ENCODE measurements at places on chromosomes 1 and 21. TPM values are rescaled to one million over a fixed set of nuclear protein-coding genes. Genes with fewer than 3 reads are reported as not detected.

The PLA2G2C gene
- not detected for total RNA-seq

DNA sequence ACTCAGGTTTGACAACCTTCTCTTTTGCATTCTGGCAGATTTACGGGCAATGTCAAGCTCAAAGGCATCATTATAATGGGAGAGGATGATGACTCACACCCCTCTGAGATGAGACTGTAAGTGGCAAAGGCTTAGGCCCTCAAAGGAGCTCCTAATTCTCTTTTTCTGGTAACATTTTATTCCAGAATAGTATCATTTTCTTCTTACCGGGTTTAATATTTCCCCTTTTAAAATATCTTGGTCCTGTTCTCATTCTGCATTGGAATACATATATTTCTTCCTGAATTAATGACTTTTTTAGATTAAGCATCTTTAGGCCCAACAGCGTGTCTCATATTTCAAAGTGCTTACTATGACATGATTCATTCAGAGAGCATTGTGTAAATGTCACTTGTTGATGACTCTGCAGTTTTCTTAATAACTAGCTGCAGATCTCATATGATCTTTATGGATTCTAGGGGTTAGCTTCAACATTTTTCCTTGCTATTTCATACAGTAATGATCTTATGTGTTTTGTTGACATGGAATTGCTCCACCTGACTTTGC, 1.7 kb downstream of the PITHD1 start:
- DNase-seq: no peak

DNA sequence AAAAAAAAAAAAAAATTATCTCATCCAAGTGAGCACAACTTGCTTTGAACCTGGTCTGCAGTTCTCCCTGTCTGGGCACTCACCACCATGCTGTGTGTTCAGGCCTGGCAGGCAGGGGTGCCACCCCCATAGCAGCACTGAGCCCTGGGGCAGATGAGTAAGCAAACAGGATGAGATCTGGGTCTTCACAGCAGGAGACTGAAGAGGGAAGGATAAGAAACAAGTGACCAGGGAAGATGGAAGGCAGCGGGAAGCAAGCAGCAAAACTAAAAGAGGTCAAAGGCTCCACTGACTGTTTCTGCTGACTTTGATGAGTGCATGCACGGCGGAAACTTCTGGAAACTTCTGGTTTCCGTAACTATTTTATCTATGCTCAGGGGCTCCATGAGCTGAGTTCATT, 133.5 kb upstream of the SOD1 start:
- DNase-seq: no peak

DNA sequence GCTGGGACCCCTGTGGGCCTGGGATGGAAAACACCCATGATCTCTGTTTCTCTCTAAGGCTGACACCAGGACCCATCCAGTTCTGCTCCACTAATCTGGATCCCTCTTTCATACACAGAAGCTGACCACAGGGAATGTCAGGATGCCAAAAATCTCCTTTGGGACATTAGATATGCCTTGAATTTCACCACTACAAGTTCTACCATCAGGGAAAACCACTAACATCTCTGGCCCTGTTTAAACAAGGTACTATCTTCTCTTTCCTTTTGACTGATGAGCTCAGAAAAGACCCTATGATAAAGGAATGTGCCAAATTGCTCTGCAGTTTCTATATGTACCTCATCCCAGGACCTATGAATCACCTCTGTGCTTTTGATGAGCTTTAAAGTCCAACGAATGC, 10.2 kb upstream of the PLXNA2 start:
- DNase-seq: no peak

GRCh38 chr1:226402739-226403165, 5.1 kb downstream of the PARP1 start:
- no peak for DNase-seq

The ARHGEF19 gene
- total RNA-seq: 12.9 TPM

DNA sequence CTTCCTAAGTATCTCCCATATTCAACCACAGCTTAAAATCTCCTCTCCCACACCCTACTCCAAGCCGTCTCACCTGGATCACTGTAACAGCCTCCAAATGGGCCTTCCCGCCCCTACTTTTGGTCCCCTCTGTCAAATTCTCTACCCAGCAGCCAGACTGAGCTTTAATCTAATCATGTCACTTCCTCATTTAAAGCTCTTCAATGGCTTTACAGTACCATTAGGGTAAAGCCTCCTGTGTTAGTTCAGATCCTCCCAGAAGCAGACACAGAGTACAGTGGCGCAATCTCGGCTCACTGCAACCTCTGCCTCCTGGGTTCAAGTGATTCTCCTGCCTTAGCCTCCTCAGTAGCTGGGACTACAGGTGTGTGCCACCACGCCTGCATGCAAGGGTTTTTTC, 46.8 kb upstream of the PSEN2 start:
- no peak for DNase-seq

- DNase-seq: no peak
Observed at GRCh38 chr1:151581921-151582320, 29.9 kb upstream of the SNX27 start.

- DNase-seq: no peak
Observed at GRCh38 chr1:20142001-20142710, 3.0 kb downstream of the PLA2G2F start.

GRCh38 chr1:175742790-175743459, 470 bp downstream of the TNR start:
- DNase-seq: no peak

DNA sequence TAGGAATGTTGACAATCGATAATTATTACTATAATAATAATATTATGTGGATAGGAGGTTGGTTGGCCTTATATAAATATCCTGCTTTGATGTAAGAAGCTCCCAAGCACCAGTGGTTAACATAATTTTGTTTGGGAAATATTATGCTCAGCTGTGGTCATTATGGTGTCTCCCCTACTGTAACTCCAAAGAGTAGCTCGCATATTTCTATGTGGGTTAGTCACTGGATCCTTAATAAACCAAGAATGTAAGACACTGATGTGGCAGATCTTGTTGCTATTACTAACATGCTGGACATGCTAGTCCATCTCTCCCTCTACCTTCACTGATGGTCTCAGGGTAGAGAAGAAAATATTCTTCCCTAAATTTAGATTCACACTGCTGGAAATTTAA, 79.2 kb upstream of the RALGPS2 start:
- no peak for DNase-seq

DNA sequence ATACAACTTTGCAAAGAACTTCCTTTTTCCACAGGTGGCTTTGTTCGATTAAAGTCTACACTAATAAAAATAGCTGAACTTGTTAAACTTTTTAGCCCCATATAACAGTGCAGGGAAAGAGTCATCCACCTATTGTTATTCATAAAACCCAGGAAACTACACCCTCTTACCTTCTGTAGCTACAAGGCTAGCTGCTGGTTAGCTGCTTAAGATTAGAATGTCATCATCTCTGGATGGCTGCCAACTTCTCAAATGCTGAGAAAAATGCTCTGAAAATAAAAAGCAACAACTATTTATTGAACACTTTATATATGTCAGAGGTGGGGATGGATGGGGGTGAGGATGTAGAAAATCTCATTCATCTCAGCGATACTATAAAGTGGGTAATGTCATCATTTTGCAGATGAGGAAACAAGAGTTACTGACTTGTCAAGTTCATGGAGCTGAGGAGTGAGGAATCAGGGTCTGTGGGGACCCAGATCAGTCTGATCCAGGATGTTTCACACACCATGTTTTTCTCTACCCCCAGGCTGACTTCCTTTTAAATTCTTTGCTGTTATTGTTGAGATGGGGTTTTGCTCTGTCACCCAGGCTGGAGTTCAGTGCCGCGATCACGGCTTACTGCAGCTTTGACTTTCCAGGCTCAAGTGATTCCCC, 17.1 kb downstream of the ATP5PF start:
- DNase-seq: no peak

The MYOG gene
- not detected for total RNA-seq

- DNase-seq: no peak
Observed at GRCh38 chr1:94332516-94332915, 85.7 kb upstream of the ABCD3 start.

- no peak for DNase-seq
Observed at GRCh38 chr1:61536174-61537108, 188.5 kb downstream of the TM2D1 start.

DNA sequence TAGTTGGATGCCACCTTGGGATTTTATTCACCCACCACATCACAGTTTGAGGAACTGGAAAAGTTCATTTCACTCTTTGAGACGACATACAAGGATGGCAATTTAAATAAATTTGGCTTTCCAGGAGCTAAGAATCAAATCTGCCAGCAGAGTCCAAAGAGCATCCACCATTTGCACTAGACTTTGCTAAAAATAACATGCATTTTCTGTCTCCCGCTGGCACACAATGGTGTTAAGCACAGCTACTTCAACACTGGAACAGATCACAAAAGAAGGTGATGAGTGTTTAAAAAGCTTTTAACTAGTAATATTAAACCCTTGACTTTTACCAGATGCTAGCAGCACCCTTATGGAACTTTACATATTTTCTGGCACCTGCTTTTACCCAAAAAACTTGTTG, 44.6 kb downstream of the MAEL start:
- DNase-seq: no peak

The TNFRSF18 gene
- 1.9 TPM for total RNA-seq

- no peak for DNase-seq
Observed at GRCh38 chr1:32861904-32862695, 8.6 kb downstream of the FNDC5 start.

- no peak for DNase-seq
Observed at GRCh38 chr1:15316510-15316909, 69.5 kb downstream of the FHAD1 start.

The OR2G6 gene
- total RNA-seq: not detected

DNA sequence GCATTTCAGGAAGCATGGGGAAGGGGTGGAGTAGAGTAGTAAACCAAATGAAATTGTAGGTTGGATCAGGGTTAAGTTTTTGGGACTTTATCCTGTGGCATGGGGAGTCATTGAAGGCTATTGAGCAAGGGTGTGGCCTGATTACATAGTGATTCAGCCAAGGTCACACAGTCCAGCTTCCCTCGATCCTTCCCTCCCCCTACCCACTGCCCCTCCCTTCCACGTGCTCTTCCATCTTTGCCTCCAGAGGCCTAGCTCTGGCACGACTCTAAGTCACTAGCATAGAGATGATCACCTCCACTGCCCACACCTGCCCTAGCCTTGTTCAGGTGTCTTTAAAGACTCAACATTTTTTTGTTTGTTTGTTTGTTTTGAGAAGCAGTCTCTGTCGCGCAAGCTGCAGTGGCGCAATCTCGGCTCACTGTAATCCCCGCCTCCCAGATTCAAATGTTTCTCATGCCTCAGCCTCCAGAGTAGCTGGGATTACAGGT, 37.2 kb upstream of the SLC9A1 start:
- DNase-seq: no peak

- DNase-seq: no peak
Observed at GRCh38 chr1:216641669-216642460, 81.4 kb downstream of the ESRRG start.

DNA sequence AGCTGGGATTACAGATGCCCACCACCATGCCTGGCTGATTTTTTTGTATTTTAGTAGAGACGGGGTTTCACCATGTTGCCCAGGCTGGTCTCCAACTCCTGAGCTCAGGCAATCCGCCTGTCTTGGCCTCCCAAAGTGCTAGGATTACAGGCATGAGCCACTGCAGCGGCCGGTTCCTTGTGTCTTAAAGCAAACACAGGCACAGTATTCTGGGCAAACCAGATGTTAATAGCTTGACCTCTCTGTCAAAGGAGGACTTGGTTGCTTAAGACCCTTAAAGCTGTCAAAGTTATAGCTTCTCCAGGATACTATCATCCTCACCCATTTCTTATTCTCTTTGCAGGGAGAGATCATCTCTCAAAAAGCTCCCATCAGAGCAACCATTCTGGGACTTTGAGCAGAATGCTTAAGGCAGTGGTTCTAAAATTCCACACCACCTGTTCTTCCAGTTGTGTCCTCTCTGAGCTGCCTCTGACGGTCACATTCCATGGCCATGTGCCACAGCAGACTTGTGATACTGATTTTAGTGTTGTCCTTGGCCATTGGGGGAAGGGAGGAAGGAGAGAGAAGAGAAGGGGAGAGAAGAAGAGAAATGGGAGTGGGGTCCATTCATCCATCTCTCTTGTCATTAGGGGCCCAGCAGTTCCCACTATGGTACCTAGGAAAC, 81.8 kb downstream of the PBX1 start:
- DNase-seq: no peak

DNA sequence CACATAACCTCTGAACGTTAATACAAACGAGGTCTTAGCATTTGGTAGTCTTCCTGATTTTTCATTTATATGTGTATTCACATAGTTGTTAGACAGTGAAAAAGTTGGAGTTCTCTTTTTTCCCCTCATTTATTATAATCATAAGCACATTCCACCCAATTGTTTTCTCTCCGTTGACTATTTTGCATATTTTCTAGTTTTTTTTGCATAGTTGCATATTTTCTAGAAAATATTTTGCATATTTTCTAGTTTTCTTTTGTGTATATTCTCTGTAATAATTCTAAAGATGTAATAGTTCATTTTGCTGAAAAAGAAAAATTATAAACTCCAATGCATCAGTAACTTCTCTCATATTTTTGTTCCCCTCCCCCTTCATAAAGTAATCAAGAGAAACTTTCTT, 47.5 kb downstream of the FYB2 start:
- DNase-seq: no peak

DNA sequence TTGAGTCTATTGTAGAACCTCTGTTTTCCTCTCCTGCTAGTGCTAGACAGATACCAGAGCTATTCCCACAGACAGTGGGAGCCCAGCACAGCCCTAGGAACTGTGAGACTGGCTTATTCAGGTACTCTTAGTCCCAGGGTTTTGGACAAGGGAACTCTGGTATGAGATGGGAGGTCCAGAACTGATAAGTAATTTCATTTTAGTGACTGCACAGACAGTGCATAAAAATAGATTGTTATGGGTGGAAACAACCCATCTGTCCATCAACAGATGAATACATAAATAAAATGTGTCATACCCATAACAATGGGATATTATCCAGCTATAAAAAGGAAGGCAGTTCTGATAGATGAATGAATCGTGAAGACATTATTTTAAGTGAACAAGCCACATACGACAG, 9.0 kb downstream of the EPS8L3 start:
- DNase-seq: no peak

All from breast epithelium (tissue), 4 donors.